Stimulated activated CD8-positive, alpha-beta memory T cell treated with anti-CD3 and anti-CD28 coated beads, Interleukin-4, amount 100 ng/mL, for 1 hour (primary cell): ENCODE measurements at places on chromosomes 5 and 9.

DNA sequence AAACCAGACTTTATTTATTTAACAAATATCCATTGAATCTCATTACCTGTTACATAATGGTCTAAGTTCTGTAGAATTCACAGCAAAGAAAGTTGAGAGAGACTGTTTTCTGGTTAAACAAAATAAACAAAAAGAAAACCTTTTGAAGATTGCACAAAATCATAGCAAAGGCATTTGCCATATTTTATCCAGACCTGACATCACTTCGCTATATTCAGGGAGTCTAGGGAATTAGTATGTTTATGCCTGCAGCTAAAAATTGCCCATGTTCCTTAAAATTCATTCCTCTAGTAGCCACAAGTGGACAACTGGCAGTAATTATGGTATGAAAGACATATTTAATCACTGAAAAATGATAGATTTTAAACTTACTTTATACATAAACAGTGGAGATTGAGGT, 577.0 kb upstream of the DAB2 start:
- no peak for DNase-seq

GRCh38 chr9:95305770-95306492, 11.6 kb downstream of the FANCC start:
- no peak for DNase-seq

- no peak for DNase-seq
Observed at GRCh38 chr9:95816716-95817115, 58.8 kb upstream of the ERCC6L2 start.

- no peak for DNase-seq
Observed at GRCh38 chr5:95422838-95423237, 31.7 kb downstream of the FAM81B start.

DNA sequence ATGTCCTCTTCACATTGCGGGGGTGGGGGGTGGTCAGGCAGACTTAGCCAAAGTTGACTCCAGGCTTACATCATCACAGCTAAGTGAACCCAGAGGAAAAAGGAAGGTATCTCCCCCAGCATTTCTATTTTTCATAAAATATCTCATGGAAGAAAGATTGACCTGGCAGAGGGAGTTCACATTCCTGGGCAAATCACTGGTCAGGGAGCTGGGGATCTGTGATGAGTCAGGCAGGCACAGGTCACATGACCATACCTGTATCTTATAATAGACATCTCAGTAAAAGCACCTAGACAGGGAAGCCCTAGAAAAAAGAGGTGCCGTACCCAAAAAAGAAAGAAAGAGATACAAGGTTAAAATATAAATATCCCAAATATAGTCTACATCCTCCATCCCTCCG, 57.3 kb upstream of the WWC1 start:
- no peak for DNase-seq

DNA sequence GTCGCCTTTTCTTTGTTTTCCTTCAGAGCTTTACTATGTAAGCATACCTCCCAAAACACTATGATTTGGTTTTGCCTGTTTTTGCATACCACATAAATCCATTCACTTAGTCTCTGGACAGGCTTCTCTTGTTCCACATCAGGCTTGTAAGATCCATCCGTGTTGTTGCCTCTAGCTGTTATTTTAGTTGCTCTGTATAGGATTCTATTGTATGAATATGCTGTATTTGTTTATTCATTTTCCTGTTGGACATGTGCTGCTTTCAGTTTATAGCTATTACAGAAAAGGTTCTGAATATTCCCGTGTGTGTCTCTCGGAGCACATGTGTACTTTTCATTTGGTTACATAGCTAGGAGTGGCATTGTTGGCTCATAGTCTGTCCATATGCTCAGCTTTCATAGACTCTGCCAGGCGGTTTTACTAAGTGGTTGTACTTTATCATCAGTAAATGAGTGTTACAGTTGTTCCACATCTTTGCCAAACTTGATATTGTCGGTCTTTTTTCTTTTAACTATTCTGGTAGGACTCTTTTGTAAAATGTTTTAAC, 41.8 kb downstream of the NUP214 start:
- no peak for DNase-seq

- no peak for DNase-seq
Observed at GRCh38 chr9:136059851-136060670, 35.0 kb downstream of the NACC2 start.

DNA sequence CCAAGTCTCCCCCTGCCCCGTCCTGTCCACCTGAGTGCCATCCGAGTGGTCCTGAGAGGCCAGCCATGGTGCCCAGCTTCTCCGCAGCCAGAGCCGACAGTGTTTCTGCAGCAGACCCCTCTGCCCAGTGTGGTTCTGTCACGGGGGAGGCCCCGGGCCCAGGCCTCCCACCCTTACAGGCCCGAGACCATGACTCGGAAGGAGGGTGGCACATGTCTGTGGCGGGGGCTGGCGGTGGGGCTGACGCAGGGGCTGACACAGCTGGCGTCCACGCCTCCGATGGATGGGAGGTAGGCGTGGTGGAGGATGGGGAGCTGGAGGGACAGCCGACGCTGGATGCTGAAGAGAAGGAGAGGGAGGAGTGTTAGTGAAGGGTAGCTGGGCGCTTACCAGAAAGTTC, 35.0 kb upstream of the TBC1D2 start:
- no peak for DNase-seq

GRCh38 chr9:116389541-116390302, 236.1 kb downstream of the PAPPA start:
- no peak for DNase-seq

- DNase-seq, result no peak
Observed at GRCh38 chr5:33309068-33309467, 131.7 kb upstream of the TARS1 start.

GRCh38 chr9:79312686-79313421, 258.9 kb upstream of the TLE4 start:
- DNase-seq, result no peak

- DNase-seq, result no peak
Observed at GRCh38 chr5:14321936-14322335, 178.8 kb downstream of the TRIO start.

- no peak for DNase-seq
Observed at GRCh38 chr9:127761061-127761460, 17.4 kb downstream of the SH2D3C start.

DNA sequence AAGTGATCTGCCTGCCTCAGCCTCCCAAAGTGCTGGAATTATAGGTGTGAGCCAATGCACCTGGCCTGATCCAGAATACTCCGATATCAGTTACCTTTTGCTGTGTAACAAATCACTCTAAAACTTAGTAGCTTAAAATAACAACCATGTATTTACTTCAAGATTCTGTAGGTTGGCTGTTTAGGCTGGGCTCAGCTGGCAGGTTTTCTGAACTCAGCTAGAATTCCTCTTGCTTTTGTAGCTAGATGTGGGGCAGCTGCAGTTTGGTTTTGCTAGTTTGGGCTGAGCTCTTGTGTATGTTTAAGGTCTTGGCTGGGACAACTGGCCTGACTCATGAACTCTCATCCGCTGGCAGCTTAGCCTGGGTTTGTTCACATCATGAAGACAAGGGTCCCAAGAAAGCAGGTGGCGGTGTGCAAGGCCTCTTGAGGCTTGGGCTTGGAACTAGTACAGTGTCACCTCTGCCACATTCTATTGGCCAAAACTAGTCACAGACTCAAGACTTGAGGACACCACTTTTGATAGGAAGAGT, 138.3 kb upstream of the SHB start:
- DNase-seq, result no peak

DNA sequence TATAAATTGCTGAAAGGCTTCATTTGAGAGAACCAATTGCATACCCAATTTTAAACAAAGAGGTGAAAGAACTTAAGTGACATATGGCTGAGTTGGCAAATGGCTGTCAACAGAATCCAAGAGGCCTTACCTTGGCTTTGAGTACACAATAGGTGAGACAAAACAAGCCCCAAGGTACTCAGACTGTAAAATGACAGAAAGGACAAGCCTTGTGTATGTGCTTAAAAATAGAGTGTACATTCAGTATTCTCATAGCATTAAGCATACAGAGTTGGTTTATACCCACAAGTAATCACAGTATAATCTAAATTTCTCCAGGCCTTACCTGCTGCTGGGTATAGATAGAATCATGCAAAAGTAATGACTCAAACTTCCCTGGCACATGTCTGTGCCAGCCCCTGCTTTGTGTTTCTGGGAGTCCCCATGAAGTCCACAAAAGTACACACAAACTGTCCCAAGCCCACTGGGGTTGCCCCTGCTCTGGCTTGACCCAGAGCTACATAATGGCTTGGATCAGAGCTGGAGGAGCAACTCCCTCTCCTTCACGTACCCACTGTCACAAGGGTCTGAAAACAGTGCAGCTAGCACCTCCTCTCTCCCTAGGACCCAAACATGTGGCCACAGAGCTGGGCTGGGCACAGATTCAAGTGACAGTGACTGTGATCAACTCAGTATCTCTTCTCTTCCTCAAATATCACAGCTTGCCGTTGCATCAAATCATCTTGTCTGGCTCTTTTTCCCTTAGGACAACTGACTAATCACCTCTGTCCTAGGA, 250.8 kb downstream of the ENC1 start:
- DNase-seq, result no peak

DNA sequence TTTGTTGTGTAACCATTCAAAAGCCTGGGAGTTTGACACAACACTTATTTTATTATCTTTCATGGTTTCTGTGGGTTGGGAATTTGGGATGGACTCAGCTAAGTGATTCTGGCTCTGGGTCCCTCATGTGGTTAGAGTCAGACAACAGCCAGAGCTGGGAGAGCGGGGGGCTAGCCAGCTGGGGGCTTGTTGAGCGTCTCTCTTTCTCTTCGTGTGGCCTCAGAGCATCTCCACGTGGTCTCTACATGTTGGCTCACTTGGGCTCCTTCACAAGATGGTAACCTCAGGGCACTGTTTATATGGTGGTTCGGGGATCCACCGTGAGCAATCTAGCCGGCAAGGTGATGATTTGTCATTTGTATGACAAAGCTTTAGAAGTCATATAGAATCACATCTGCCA, 73.6 kb downstream of the FSTL4 start:
- DNase-seq, result no peak

- DNase-seq, result no peak
Observed at GRCh38 chr9:34332076-34332964, 3.0 kb downstream of the NUDT2 start.

- DNase-seq, result no peak
Observed at GRCh38 chr5:14115323-14115895, 27.7 kb upstream of the TRIO start.

- DNase-seq, result no peak
Observed at GRCh38 chr9:13049223-13049622, 230.3 kb downstream of the MPDZ start.

GRCh38 chr5:76733049-76733417, 17.1 kb downstream of the F2R start:
- DNase-seq, result no peak

- DNase-seq, result no peak
Observed at GRCh38 chr5:93572101-93572607, 8.9 kb downstream of the NR2F1-AS1 start.

DNA sequence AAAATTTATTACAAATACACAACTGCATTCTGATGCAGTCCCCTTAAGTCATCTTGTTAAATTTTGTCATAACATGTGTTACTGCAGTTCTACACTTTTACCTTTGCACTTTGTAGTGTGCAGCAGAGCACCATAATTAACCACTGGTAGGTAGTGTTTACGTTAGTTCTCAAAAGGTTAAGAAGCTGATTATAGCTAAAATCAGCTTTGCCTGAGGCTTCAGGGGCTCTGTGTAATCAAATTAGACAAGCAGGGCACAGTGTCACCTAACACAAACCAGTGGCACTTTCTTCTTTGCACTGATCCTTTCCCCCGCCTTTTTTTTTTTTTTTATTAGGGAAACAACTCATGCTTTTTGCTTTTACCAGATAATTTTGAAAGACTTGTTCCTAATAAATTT, 26.1 kb downstream of the POU5F2 start:
- no peak for DNase-seq

DNA sequence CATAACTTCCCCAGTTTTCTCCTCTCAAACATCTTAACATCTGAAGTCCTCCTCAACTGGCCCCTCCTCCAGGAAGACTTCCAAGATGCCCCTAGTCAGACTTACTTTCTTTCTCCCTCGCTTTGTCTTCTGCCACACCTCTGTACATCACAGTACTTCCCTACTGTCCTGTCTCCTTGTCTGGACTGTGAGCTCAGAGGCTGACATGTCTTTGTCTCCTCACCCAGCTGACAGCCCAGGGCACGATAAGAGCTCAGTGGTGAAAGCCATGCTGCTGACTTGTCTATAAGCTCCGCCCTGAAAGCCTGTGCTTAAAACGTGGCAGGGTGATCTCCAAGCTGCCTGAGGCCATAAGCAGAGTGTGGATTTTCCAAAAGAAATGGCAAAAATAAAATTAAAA, 33.0 kb upstream of the SLC25A51 start:
- no peak for DNase-seq

GRCh38 chr9:88322906-88323566, 65.2 kb upstream of the SPIN1 start:
- DNase-seq, result peak; percentile 15

DNA sequence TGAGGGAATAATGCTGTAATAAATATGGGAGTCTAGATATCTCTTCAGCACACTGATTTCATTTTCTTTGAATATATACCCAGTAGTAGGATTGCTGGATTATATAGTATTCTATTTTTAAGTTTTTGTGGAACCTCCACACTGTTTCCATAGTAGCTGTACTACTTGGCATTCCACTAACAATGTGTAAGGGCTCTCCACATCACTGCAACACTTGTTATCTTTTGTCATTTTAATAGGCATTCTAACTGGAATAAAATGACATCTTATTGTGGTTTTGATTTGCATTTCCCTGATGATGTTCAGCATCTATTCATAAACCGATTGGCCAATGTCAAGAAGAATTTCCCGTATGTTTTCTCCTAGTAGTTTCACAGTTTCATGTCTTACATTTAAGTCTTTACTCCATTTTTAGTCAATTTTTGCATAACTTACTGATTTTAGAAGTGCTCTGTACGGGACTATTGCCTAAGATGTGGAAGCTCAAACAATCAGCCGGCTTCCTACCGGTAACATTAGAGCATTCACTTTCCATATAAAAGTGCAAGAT, 1078.8 kb downstream of the TAF11L14 start:
- DNase-seq, result no peak

GRCh38 chr5:106964132-106964531, 706.6 kb downstream of the EFNA5 start:
- DNase-seq, result no peak

DNA sequence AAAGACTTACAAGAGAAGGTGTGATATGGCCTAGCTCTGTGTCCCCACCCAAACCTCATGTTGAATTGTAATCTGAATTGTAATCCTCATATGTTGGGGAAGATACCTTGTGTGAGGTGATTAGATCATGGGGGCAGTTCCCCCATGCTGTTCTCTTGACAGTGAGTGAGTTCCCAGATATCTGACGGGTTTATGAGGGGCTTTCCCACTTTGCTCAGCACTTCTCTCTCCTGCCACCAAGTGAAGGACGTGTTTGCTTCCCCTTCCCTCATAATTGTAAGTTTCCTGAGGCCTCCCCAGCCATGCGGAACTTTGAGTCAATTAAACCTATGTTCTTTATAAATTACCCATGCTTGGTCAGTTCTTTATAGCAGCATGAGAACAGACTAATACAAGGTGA, 49.0 kb downstream of the CDO1 start:
- DNase-seq, result no peak

- DNase-seq, result no peak
Observed at GRCh38 chr5:69293882-69294281, 38.7 kb downstream of the CCDC125 start.

- no peak for DNase-seq
Observed at GRCh38 chr9:131323629-131324028, 34.1 kb downstream of the PLPP7 start.

GRCh38 chr5:34013547-34013946, 5.7 kb upstream of the AMACR start:
- DNase-seq, result no peak
